ENCODE measurements at places on chromosomes 2 and 18. TPM values are rescaled to one million over a fixed set of nuclear protein-coding genes. Genes with fewer than 3 reads are reported as not detected.

The ZNF512 gene
- 29.5 TPM for total RNA-seq

The OSBPL1A gene
- 33.3 TPM for total RNA-seq

The PCARE gene
- not detected for total RNA-seq

The PLEKHH2 gene
- total RNA-seq = 4.9 TPM

The ERFE gene
- total RNA-seq = 1.8 TPM

The UGT1A4 gene
- total RNA-seq = not detected

The RFX8 gene
- not detected for total RNA-seq

- H3K27me3 ChIP-seq = no peaks in the 10 kb centered on the region
- DNase-seq = no peak
- H3K27ac ChIP-seq = no peak overlapping the region
These were observed 10.1 kb downstream of the METAP1D start for GRCh38 chr2:172009823-172010222.

DNA sequence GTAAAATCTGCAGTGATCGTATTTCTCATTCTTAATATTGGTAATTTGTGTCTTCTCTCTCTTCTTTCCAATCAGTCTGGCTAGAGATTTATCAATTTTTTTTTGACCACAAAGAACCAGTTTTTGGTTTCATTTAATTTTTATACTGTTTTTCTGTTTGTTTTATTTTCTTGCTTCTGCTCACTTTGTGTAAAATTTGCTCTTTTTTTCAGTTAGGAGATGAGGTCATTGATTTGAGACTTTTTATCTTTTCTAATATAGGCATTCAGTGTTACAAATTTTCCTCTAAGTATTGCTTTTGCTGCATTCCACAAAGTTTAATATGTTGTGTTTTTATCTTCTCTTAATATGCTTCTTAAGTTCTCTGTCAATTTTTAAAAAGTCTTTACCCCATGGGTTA lies 160.5 kb downstream of the TPGS2 start:
- no peak overlapping the region for H3K27ac ChIP-seq
- H3K4me3 ChIP-seq = no peak overlapping the region
- peaks cover 3% of the 10 kb centered on the region for H3K27me3 ChIP-seq

GRCh38 chr2:109395494-109396201 lies 218.1 kb downstream of the SEPTIN10 start:
- peak overlapping the region; percentile 41 for H3K27ac ChIP-seq
- peaks cover 36% of the 10 kb centered on the region for H3K4me1 ChIP-seq
- no peaks in the 10 kb centered on the region for H3K27me3 ChIP-seq
- peaks cover 27% of the 10 kb centered on the region for H3K36me3 ChIP-seq
- no peak for DNase-seq

- H3K4me1 ChIP-seq = peaks cover 49% of the 10 kb centered on the region
- no peak for DNase-seq
- H3K4me3 ChIP-seq = peak overlapping the region; percentile 65
- peaks cover 19% of the 10 kb centered on the region for H3K36me3 ChIP-seq
- H3K27me3 ChIP-seq = no peaks in the 10 kb centered on the region
These were observed 488 bp upstream of the RHOB start for GRCh38 chr2:20446255-20446916.

GRCh38 chr2:162746310-162746709 lies 92.3 kb downstream of the KCNH7 start:
- no peak overlapping the region for H3K4me3 ChIP-seq
- H3K4me1 ChIP-seq = no peaks in the 10 kb centered on the region
- H3K27ac ChIP-seq = no peak overlapping the region
- H3K27me3 ChIP-seq = peaks cover 10% of the 10 kb centered on the region
- no peaks in the 10 kb centered on the region for H3K36me3 ChIP-seq
- no peak for DNase-seq

DNA sequence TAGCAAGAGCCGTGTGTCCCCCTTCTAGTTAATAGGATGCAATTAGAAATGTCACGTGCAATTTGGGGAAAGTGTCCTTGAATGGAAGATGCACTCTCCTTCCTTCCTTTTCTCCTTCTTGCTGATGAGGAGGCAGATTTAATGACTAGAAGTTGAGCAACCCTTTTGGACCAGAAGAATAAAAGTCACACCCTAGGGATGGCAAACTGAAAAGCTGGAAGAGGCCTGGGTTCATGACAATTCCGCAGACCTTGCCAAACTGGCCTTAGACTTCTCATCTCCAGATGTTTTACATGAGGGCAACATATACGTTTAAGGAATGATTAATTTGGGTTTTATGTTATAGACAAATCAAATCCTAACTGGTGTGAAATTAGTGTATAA lies 38.6 kb upstream of the NCOA1 start:
- peaks cover 2% of the 10 kb centered on the region for H3K27me3 ChIP-seq
- H3K27ac ChIP-seq = no peak overlapping the region
- H3K36me3 ChIP-seq = peaks cover 4% of the 10 kb centered on the region
- no peak overlapping the region for H3K4me3 ChIP-seq
- DNase-seq = no peak

DNA sequence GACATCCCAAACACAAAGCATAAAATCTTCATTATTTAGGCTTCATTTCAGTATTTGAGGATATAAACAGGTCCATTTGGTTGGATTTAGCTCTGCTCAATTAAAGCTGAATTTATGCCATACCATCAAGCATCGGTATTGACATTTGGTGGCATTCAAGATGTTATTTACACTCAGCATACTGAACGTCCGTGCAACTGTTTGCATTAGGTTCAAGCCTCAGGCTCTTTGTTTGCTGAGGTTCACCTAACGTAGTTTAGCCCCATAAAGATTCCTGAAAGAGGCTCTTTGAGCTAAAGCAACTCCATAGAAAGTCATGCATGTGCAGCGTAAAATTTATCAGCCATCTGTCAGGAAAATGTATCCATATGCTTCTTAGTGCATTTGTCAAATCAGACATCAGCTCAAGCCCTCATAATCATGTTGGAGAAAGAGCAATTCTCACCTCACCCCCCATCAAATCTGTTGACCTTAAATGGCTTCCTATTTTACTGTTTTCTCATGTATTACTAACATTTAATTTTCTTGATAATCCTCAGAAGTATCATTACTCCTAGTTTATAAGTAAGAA lies 366.9 kb downstream of the EPHA4 start:
- DNase-seq = no peak
- no peaks in the 10 kb centered on the region for H3K4me1 ChIP-seq
- no peak overlapping the region for H3K4me3 ChIP-seq
- H3K27ac ChIP-seq = no peak overlapping the region
- no peaks in the 10 kb centered on the region for H3K27me3 ChIP-seq
- H3K36me3 ChIP-seq = no peaks in the 10 kb centered on the region

DNA sequence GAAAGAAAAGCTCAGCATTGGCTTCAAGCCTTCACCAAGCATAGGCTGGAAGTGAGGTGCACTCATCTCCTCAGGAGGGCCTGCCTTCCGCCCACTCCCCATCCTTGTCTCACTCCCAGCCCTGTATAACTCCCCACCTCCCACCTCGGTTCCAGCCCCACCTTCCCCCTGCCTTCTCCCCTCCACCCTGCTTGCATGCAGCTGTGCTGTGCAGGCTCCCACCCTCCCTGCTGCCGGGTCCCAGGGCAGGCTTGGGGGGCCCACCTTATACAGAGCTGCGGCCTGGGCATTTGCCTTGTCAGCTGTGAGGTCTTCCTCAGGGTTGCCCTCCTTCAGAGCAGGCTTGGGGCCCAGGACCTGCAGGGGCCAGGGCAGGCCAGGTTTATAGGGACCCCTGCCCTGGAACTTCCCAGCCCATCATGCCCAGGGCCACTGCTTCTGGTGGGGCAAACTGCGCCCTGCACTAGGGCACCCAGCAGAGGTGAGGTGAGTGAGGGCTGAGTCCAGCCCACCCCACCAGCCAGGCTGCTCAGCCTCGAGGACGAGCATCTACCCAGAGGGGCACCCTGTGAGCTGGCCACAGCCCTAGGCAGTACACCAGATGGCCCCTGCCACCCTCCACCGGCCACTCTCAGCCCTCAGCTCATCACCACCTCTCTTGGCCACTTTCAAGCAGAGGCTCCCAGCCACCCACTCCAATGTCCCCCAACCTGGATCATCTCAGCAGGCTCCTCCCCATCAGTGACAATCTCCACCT lies 11.6 kb downstream of the CAPG start:
- peaks cover 17% of the 10 kb centered on the region for H3K36me3 ChIP-seq
- DNase-seq = peak; percentile 71
- no peaks in the 10 kb centered on the region for H3K27me3 ChIP-seq
- H3K4me3 ChIP-seq = no peak overlapping the region
- H3K4me1 ChIP-seq = peaks cover 5% of the 10 kb centered on the region
- H3K27ac ChIP-seq = no peak overlapping the region

DNA sequence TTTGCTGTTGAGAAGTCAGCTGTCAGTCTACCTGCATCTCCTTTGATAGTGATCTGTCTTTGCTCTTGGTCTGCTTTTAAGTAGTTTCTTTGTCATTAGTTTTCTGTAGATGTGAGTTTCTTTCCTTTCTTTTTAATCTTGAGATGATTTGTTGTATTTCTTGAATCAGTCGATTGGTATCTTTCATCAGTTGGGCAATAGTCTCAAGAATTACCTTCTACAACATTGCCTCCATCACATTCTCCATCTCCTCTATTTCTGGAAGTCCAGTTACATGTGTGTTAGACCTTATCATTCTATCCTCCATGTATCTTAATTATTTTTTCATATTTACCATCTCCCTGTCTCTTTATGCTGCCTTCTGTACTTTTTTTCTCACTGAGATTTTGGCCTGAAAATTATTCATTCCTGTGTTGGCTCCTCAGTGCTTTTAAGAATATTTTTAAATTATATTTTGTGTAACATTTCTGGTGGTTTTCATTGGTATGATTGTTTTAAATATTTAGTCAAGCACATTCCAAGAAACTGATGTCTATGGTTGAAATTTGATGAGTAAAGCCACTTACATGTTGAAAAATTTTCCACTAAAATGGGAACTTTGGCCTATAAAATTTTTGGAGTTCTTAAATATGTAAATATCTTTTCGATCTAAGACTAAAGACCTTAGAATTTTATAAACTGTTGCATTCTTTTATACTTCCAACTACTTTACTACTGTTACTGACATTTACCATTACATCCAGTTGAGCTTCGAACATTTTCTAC lies 239.5 kb upstream of the MGAT5 start:
- H3K4me3 ChIP-seq = no peak overlapping the region
- peak overlapping the region; percentile 3 for H3K27ac ChIP-seq
- no peak for DNase-seq
- H3K4me1 ChIP-seq = peaks cover 12% of the 10 kb centered on the region
- no peaks in the 10 kb centered on the region for H3K36me3 ChIP-seq

DNA sequence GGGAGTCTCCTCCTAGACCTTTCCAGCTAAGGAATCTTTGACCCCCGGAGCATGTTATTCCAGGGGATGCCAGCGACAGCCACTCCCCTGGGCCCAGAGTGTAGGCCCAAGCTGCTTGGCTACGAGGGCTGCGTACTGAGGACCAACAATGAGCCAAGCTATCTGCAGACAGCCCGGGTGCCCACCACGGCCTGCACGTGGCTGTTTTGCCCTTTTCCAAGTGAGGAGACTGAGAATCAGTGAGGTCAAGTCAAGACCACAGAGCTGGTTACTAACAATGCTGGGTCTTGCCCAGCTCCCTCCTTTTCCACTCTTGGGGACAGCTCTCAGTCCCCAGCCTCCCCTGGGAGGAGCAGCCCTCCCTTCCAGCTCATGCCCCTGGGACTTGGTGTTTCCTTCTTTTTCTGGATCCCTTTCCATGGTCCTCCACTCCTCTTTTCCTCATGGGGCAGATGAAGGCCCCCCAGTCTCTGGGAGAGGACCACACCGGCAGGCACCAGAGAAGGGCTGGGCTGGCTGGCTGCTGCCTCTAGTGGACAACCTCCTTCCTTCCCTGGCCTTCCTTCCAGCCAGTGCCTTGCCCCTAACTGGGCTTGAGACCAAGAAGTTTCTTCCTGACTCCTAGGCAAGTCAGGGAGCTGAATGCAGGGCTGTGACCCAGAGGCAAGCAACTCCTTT lies 550 bp upstream of the MALL start:
- DNase-seq = no peak
- no peaks in the 10 kb centered on the region for H3K36me3 ChIP-seq

DNA sequence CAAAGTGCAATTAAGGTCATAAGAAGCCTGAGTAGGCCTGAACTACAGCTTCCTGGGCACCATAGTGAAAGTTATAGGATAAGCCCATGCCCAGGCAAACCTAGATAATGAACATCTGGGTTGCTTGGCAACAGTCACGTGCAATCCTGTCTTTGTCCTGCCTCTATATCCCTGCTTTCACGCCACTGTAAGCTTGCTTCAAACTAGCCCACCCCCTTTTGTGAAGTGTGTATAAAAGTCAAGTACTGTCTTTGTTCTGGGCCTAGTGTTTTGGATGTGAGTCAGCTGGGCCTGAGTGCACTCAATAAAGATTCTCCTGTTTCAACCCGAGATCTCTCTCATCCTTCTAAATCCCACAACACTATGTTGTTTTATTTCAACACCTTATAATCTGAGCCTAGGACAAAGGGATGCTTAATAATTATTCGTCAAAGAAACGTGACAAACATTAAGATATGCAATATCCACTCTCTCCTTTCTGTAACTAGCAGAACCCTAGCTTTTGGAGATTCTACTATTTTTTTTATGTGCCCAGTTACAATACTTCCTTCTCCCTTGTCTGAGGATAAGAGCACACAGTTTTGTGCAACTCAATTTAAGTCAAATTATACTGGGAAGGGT lies 927.8 kb downstream of the SUCLG1 start:
- no peaks in the 10 kb centered on the region for H3K36me3 ChIP-seq
- no peak overlapping the region for H3K27ac ChIP-seq
- no peaks in the 10 kb centered on the region for H3K4me1 ChIP-seq
- no peak for DNase-seq
- no peaks in the 10 kb centered on the region for H3K27me3 ChIP-seq
- H3K4me3 ChIP-seq = no peak overlapping the region

DNA sequence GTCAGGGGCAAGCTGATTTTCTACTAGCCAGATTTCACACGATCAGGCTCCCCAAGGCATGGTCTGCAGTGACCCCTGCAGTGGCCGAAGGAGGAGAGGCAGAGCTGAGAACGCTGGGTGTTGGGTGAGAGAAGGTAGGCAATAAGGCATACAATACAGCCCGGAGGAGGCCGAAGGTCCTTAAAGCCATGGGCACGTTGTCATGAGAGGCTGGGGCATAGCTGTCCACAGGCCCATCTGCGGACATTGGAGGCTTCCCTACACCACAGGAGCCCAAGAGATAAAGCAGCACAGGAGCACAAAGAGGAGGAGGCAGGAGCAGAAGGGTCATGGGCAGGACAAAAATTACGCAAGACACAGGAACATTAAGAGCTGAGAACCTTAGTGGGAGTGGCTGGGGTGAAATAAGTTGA lies 16.7 kb upstream of the BZW1 start:
- H3K27me3 ChIP-seq = no peaks in the 10 kb centered on the region
- no peaks in the 10 kb centered on the region for H3K4me1 ChIP-seq
- no peaks in the 10 kb centered on the region for H3K36me3 ChIP-seq
- no peak overlapping the region for H3K4me3 ChIP-seq
- H3K27ac ChIP-seq = no peak overlapping the region
- no peak for DNase-seq

GRCh38 chr2:112621790-112622527 lies 23.8 kb upstream of the SLC20A1 start:
- no peak overlapping the region for H3K27ac ChIP-seq
- no peak overlapping the region for H3K4me3 ChIP-seq
- H3K36me3 ChIP-seq = no peaks in the 10 kb centered on the region
- H3K4me1 ChIP-seq = peaks cover 39% of the 10 kb centered on the region
- DNase-seq = peak; percentile 62

GRCh38 chr2:141927536-141927935 lies 203.3 kb downstream of the LRP1B start:
- H3K27ac ChIP-seq = no peak overlapping the region
- no peak for DNase-seq
- H3K27me3 ChIP-seq = no peaks in the 10 kb centered on the region
- H3K36me3 ChIP-seq = no peaks in the 10 kb centered on the region
- no peak overlapping the region for H3K4me3 ChIP-seq

GRCh38 chr2:142058149-142058548 lies 72.7 kb downstream of the LRP1B start:
- no peaks in the 10 kb centered on the region for H3K36me3 ChIP-seq
- H3K4me1 ChIP-seq = no peaks in the 10 kb centered on the region
- peaks cover 2% of the 10 kb centered on the region for H3K27me3 ChIP-seq
- no peak overlapping the region for H3K27ac ChIP-seq
- H3K4me3 ChIP-seq = no peak overlapping the region
